CMK (cell line): ENCODE measurements at places on chromosomes 3 and 15.

DNA sequence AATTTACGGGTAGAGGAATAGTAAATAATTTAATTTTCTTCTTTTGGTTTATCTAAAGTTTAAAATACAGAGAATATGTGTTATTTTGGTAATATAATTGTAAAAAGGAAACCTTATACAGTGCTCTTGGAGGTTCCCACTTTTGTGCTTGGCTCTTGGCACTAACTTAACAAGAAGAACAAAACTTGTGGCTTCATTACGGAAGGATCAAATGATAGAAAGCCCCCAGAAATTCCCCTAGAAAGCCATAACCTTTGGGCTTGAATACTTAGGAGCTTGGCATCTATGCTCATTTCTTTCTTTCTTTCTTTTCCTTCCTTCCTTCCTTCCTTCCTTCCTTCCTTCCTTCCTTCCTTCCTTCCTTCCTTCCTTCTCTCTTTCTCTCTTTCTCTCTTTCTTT lies 197.5 kb downstream of the SOX2 start:
- DNase-seq, result no peak

DNA sequence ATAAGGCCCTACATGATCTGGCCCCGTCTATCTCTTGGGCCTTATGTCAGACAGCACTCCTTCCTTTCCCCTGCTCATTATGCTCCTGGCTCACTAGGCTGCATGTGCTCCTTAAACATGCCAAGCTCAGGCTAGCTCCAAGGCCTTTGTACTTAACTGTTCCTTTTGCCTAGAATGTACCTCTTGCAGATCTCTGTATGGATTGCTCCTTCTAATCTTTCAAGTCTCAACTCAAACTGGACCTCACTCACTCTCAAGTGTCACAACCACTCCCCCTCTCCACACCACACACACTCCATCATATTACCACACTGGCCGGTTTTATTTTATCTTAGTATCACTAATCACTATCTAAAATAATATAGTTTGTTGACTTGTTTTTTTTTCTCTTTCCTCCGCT lies 36.4 kb downstream of the ZMAT3 start:
- no peak for DNase-seq

DNA sequence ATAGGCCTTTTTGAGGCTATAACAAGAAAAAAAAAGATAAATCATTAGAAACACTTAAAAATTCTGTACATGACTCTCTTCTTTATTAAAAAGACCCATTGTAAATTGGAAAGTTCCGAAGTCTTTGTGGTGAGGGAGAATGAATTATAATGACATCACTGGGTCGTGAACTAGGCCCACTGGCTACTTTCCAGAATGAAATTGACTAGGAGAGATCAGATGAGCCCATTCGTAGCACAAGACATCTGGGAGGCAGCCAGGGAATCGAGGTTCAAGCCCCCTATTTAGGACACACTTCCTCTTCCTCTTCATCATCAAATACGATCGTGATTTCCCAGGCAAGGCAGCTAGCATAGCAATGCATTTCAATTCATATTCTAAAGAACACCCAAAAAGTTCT lies 889.8 kb upstream of the NR2F2 start:
- no peak for DNase-seq

- DNase-seq, result no peak
Measured at GRCh38 chr3:107633327-107634098, 110.8 kb downstream of the BBX start.

- DNase-seq, result no peak
Measured at GRCh38 chr3:136740351-136740958, 11.7 kb downstream of the STAG1 start.

GRCh38 chr3:87733671-87734367 lies 325.0 kb downstream of the CGGBP1 start:
- no peak for DNase-seq

GRCh38 chr3:171566803-171567422 lies 106.7 kb upstream of the TNIK start:
- no peak for DNase-seq

GRCh38 chr3:190486908-190487607 lies 26.8 kb upstream of the IL1RAP start:
- DNase-seq, result no peak

GRCh38 chr3:46915297-46915822 lies 37.8 kb downstream of the PTH1R start:
- no peak for DNase-seq

DNA sequence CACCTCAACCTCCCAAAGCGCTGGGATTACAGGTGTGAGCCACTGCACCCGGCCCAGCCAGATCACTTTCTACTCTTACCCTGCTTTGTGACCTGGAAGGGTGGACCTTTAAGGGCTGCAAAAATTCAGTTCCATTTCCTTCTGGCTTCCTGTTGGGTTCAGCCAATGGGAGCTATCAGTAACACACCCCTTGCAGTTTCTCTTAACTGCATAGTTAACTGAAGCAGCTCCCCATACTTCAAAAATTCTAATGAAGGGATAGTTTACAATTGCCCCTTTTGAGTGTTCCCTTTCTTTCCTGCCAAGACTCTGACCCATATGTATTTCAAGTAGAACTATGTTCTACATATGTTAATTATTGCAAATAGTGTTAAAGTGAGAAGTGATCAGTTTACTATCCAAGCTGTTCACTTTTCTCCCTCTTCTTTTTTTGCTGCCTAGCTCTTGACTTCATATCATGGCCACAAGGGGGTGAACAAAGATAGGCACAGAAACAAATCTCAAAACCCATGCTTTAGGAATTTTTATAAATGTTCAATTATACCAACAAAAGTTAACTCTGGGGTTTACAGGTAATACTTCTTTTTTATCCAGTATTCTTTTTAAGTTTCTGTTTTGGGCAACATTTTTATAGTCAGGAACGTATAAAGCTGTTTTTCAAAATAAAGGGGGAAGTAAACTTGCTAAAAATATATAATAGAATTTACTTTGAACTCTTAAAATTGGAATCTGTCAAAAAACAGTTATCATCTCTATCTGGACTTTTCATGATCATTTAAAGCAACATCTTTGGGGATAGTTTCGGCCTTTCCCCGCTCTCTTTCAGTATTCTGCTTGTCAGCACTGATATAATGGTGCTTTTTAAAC lies 8.1 kb downstream of the PGBD4 start:
- DNase-seq, result no peak

DNA sequence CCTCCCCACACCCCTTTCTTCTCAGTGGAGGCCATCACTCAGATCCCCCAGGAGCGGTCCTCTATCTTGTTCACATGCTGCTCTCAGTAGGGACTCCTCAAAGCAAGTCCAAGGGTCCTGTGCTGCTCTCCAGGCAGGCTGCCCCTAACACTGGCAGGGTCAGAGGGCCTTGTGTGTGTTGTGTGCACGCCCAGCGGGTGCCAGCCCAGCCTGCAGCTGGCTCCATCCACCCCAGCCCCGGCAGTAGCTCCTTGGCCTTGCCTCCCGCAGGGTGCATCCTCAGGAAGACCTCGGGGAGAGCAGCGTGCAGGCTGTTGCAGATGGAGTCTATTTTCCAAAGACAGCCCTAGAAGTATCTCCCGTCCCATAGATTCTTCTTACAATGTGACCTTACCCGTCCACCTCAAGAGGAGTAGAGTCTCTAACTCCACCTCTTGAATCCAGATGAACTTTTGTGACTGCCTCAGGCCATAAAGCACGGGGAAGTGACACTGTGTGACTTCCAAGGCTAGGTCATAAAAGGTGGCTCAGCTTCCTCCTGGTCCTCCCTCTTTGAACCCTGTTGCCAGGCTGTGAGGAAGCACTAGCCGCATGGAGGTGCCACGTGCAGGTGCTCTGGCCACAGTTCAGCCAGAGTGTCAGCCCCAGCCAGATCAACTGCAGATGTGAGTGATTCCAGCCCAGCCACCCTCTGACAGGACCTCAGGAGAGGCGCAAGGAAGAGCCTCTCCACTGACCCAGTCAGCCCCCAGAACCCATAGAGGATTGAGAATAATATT lies 531.6 kb downstream of the SHQ1 start:
- DNase-seq, result no peak

DNA sequence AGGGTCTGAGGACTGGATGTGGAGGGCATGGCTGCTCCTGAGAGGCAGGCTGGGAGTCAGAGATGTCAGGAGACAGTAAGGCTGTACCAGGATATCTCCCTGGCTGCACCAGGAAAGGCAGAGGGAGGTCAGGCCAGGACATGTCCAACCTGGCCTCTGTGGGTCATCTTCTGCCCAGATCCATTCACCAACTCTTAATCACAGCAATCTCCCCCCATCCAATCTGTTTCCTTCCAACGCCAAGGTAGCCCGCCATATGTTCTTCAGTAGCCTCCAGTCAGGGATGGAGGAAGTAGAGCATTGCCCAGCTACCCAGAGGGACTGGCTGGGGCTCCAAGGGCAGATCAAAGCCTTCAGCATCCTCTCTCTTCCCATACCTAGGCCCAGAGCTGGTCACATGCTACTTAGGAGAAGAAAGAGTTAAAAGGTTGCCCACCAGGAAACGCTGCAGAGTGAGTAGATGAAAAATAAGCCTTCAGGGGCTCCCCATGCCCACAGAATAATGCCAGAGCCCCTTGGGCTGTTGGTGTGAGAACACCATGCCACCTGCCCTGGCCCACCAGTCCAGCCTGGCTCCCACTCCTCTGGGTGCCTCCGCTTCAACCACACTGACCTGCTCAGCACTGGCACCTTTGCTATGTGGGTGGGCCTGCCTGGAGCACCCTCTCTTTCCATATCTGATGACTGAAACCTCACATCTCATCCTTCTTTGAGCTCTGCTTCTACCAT lies 176.8 kb downstream of the MEGF11 start:
- no peak for DNase-seq

- DNase-seq, result no peak
Measured at GRCh38 chr15:60573936-60574335, 95.0 kb upstream of the ICE2 start.

DNA sequence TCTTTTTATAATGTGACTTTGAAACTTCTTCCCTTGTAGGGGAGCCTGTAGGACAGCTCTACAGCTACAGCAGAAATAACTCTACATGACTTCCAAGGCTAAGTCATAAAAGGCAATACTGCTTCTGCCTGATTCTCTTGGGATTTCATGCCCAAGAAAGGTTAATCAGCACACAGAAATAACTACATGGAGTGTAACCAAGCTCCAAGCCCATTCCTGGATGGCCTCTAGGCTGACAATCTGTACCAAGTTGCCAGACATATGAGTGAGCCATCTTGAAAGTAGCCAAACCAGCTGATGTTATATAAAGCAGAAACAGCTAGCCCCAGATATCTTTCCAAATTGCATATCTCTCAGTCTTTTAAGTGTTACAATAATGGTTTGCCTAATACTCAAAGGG lies 75.8 kb upstream of the OSTN start:
- DNase-seq, result no peak

DNA sequence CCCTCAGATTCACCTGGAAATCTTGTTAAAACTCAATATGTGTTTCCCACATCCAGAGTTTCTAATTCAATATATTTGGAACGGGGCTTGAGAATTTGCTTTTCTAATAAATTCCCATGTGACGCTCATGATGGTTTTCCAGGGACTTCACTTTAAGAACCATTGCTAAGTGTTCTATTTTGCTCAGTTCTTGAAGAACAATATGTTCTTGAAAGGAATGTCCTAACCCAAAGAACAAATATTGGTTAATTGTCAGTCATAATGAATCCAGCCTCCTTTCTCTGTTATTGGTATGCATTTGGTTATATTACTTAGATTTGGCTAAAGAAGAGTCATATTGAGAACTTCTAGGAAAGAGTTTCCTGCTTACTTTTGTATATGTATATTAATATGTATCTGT lies 4.4 kb upstream of the PLSCR2 start:
- no peak for DNase-seq

DNA sequence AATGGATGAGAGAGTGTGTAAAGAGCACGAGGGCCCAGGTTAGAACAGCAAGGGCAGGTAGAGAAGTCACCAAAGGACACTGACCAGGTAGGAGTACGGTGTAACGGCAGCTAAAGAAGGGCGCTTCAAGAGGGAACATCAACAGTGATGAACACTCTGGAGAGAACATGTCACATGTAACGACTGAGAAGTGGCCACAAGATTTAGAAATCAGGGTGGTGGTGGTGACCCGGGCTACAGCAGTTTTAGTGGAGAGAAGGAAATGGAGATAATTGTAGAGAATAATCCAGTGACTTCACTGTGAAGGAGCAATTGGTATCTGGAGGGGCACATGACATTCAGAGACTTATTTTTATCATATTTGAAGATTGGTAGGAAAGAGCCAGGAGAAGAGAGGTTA lies 1.2 kb upstream of the C15orf40 start:
- no peak for DNase-seq

DNA sequence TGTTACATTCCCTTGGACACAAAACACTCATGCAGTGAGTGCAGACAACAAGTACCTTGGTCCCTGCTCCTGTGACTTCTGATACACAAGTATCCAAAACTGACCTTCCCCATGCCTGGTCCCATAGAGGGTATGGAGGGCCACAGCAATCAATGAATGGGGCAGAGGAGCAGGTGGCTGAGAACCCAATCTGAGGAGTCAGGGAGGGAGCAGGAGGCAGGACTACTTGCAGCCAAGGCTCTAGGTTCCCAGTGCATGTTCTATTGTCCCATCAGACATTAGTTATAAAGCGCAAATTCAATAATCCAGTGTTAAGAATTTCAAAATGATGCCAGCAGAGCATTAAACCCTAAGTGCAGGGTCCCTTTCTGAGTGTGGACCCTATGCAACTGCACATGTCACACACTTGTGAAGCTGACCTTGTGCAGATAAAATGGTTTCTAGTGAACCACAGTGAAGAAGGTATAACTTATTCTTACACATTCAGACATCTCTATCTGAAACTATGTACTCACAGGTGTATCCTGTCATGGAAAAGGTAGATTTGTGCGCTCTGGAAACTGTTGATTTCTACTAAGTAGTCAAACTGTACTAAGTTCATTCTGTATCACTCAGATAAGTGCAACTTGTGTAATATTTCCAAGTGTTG lies 107.3 kb upstream of the ABI3BP start:
- DNase-seq, result no peak

GRCh38 chr15:90025489-90026033 lies 24.4 kb downstream of the ZNF710 start:
- DNase-seq, result no peak

DNA sequence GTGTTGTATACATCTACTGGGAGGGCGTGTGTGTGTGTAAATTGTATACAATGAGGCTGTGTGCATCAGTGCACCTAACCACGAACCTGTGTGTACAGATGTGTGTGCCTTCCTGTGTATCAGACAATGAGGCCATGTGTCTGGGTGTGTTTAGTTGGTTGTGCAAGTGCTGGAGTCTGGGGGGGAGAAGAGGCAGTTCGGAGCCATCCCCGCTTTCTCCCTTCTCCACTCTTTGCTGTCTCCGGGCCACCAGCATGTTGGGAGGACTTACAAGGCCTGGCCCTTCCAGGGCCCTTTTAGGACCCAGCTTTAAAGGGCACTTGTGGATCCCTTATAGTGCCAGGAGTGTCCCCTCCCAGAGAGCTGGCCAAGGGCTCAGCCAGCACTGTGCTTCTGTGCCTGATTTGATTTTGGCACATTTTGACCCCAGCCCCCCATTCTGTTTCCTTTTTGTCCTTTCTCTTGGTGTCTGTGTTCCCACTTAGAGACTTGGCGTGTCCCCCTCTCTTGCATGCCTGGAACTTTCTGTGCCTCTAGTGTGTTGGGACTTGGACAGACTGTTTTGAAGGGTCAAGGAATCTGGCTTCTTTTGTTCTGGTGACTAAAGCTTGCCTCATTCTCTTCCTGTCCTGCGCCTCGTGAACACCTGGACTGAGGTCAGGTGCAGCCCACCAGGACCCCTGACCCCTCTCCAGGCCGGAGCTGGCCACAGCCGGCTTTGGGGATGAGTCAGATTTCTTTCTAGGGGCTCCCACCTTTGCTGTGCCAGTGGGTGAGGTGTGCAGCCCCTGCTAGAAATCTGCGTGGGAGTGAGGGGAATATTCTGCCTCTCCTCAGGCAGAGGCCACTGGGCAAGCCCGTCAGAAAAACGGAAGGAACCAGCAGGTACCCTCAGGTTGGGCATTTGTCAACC lies 1.5 kb downstream of the CTDSPL start:
- DNase-seq, result no peak
